ENCODE measurements at places on chromosomes 11 and 22.

- DNase-seq = no peak
These were observed 191.1 kb upstream of the ARHGAP20 start for GRCh38 chr11:110903378-110903777.

- no peak for DNase-seq
These were observed 789 bp upstream of the LRRC55 start for GRCh38 chr11:57180964-57181363.

GRCh38 chr11:68373815-68374501 lies 61.6 kb downstream of the LRP5 start:
- no peak for DNase-seq

DNA sequence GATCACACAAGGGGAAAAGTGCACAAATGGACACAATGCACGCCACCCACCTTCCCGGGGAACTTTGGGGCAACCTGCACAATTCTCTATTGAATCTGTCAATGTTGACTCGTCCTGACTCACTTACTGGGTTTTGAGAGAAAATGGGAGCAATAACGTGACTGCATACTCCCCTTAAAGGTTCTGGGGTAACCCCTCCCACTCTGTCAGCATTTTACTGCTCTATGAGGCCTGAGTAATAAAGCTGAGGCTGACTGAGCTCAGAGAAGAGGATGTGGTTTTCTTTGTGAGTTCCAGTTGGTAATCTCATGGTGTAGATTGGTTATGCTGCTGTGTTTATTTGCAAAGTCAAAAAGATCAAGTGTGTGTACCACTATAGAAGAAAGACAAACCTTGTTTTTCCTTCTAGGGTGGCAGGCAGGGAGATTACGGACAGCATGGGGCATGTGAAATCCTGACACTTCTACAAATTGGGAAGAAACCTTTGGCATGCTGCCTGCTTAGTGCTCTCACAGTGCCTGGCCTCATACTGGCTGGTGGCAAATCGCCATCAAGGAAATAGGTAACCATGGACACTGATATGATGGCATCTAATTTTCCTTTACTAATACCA lies 16.1 kb upstream of the APOA1 start:
- DNase-seq = peak; percentile 65

- no peak for DNase-seq
These were observed 35.2 kb upstream of the PARVG start for GRCh38 chr22:44145544-44145943.

DNA sequence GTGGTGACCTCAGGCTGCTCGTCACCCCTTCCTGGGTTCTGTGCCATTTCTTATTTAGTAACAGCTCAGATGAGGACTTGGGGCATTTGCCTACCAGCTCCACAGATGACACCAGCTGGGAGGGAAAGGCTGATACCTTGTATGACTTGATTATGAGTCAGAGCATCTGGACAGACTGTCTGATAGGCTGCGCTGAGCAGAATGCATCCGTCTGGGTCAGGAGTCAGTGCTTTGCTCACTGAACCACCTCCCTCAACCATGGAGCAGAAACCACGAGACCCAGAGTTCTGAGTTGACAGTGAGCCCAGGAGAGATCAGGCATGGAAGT lies 6.8 kb downstream of the ST14 start:
- DNase-seq = peak; percentile 59

DNA sequence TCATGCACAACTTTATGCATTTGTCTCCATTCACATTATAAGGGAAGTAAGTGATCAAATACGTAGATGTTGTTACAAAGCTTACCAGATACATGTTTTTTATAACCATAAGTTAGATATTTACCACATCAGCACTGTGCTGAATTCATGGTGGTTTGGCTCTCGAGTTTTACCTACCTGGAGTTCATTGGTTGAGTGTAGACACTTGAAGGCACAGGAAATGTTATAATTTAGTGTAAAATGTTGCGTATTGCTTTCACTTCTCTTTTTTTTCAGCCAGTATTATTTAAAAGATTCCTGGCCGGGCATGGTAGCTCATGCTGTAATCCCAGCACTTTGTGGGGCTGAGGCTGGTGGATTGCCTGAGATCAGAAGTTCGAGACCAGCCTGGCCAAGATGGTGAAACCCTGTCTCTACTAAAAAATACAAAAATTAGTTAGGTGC lies 53.1 kb upstream of the GRK2 start:
- peak; percentile 64 for DNase-seq

DNA sequence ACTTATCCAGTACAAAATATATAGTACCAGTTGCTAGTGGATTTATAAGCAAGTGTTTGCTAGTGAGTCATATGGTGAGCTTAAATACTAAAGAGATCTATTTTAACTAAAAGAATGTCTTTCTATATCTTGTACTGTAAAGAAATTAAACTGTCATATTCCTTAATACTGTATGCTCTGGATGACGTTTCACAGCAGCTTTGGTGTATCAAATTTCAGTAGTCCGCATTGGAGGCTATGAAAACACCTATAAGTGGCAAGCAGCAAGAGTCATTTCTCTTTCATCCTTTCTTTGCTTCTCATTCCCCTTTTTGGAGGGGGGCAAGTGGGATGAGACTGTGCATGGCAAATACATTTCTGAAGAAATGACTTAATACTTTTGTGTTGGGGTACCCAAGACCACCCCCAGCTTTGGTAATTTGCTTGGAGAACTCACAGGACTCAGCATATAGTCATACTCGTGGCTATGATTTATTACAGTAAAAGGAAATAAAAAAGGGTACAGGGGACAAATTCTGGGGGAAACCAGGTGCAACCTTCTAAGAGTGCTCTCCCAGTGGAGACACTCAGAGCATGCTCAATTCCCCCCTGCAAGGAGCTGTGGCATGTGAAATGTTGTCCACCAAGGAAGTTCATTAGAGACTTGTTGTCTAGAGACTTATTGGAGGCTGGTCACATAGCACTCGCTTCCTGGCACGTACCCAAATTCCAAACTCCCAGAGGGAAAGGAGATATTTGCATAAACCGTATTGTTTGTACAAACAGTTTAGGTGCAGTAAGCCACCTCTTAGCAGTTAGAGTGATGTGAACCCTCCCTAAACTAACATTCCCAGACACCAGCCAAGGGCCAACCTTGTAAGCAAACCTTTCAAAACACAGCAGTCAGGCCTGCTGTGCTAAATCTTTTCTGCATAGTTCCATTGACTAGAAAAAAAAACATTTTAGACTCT lies 210.8 kb downstream of the PGR start:
- DNase-seq = no peak

GRCh38 chr11:121347813-121348212 lies 55.2 kb downstream of the SC5D start:
- no peak for DNase-seq

DNA sequence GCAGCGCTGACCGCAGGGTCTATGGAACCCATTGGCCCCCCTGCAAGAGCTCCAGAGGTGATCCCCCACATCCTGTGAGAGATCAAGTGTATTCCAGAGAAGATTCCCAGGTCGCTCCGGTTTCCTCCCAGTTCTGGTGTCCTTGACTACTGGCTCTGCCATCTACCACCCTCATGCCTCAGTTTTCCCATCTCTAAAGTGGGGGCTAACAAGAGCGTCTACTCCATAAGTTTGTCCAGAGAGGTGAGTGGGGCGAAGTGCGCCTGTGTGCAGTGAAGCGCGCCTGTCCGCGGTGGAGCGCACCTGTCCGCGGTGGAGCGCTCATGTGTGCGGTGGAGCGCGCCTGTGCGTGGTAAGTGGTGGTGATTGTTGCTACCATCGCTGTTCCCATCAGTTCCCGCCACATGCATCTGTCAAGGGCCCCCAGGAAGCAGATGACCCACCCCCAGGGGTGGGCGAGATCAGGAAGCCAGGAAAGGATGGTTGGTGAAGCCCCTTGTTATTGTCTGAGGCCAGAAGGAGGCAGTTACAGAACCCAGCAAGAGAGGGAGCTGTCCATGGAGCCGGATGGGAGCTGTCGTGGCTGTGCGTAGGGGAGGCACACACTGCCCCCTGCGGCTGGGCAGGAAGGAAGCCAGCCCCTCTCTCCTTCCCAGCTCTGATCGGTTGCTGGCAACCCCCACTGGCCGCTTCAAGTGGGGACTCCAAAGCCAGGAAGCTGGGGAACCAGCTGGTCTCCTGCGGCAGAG lies 73.2 kb upstream of the FGF3 start:
- no peak for DNase-seq

GRCh38 chr11:131712897-131713296 lies 342.5 kb downstream of the NTM start:
- DNase-seq = no peak

- no peak for DNase-seq
These were observed 6.9 kb upstream of the PHOX2A start for GRCh38 chr11:72250661-72251464.

DNA sequence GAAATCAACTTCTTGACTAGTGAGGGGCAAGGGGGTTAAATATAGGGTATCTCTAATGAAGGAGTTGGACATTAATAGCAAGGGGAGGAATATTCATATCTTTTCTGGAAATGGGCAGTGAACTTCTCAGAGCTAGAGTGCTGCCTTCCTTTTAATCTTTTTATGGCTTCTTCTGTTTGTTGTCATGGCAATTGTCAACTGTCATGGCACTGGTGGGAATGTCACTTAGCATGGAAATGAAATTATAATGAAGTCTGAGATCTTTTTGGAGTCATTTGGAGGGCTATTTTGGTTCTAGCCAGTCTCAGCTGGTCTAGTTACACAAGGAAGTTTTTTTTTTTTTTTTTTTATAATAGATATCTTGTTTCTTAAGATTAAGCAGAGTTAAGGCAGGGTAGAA lies 250.2 kb downstream of the AASDHPPT start:
- DNase-seq = no peak

DNA sequence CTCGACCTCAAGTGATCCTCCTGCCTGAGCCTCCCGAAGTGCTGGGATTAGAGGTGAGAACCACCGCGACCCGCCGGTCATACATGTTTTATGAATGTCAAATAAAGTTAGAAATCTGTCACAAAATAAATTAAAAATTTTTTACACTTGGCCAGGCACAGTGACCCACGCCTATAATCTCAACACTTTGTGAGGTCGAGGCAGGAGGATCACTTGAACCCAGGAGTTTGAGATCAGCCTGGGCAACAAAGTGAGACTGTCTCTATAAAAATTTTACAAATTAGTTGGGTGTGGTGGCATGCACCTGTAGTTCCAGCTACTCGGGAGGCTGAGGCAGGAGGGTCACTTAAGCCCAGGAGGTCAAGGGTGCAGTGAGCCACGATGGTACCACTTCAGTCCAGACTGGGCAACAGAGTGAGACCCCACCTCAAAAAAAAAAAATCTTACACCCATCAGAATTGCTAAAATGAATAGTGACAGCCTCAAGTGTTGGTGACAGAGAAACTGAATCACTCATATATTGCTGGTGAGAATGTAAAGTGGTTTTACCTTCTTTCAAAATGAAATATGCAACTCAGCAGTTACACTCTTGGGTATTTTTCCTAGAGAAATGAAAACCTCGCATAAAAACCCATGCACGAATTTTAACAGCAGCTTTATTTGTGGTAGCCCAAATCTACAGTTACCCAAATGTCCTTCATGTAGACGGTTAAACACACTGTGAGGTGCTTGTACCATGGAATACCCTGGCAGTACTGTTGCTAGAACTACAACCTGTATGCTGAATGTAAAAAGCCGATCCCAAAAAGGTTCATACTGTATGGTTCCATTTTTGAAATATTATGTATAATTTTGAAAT lies 55.4 kb downstream of the MED15 start:
- no peak for DNase-seq

GRCh38 chr11:64661146-64661545 lies 61.9 kb downstream of the NRXN2 start:
- no peak for DNase-seq

GRCh38 chr11:67674442-67674871 lies at the start of gene ALDH3B2:
Gene ALDH3B2, minus strand, starts transcription at chr11:67674623. Its CDS starts 7,688 bp downstream, at chr11:67666935.
- DNase-seq = no peak

DNA sequence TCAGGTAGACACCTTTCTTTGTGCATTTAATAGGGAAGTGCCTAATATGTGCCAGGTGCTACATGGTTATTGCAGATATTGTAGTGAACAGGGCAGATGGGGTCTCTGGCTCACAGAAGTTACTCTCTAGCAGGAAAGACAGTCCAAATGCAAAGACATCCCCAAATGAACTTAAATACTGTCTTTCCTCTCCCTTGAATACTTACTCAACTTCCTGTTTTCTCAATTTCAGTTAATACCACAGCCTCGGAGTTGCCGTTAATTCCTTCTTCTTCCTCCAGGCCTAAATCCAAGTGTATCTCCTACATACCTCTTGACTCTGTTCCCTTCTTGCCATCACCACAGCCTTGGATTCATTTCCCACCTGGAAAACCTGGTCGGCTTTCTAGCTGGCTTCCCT lies 134.3 kb upstream of the SESN3 start:
- no peak for DNase-seq

GRCh38 chr11:60566776-60567175 lies 51.6 kb downstream of the MS4A13 start:
- no peak for DNase-seq

- no peak for DNase-seq
These were observed 44.0 kb upstream of the AKIP1 start for GRCh38 chr11:8867035-8867434.

DNA sequence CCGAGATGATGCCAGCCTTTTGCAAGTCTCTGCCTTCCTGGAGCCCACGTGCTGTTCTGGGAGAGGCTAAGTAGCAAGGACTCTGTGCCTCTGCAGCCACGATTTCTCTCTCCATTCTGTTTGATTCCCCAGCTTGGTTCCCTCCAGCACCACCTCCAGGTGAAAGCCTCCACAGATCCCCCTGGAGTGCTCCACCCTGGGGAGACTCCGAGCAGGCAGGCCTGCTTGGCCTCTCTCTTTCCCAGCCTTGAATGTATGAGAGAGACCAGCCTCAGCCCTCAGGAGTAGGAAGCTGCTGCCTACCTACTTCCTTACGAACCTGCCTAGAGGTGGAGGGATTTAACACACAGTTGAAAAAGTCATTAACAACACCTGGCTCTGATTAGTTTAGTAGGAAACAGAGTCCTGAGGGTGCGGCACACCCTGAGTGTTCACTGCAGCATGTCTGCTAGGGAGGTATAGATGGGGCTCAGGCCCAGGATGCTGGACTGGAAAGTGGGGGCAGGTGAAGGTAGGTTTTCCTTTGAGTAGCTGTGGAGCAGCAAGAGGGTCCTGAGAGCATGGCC lies 22.5 kb downstream of the TMPRSS5 start:
- no peak for DNase-seq

- peak; percentile 82 for DNase-seq
These were observed 11.1 kb downstream of the TXN2 start for GRCh38 chr22:36470162-36470993.

GRCh38 chr11:10641912-10642697 lies 51.5 kb downstream of the IRAG1 start:
- DNase-seq = no peak

GRCh38 chr22:42436404-42436803 lies 4.2 kb upstream of the NFAM1 start:
- DNase-seq = no peak

DNA sequence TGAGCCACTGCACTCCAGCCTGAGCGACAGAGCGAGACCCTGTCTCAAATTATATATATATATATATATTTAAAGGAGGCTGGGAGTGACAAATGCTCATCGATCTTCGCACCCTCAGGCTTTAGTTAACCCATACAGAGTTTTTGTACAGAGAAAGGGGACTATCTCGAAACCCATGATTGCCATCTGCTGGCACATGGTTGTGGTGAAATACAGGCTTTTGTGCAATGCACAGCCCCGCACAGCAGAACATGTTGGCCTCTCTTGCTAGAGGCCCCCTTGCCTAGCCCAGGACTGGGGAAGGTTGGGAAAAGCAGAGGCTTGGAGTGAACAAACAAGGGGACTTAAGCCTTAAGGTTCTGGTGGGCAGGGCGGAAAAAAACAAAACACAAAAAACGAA lies 3.6 kb downstream of the MYBPC3 start:
- DNase-seq = no peak

Data from naive B cell (primary cell).